Cortex of kidney (tissue), 1 donor: ENCODE measurements at places on chromosomes 6 and 20.

GRCh38 chr6:1917626-1918371, 308.1 kb downstream of the FOXC1 start:
- no peak for DNase-seq

- DNase-seq, result no peak
Measured at GRCh38 chr6:4637691-4638433, 138.3 kb upstream of the CDYL start.

- no peak for DNase-seq
Measured at GRCh38 chr6:43718387-43719105, 31.0 kb upstream of the MRPS18A start.

- no peak for DNase-seq
Measured at GRCh38 chr20:57851796-57852195, 142.0 kb upstream of the PMEPA1 start.

GRCh38 chr6:30075790-30076732, 492 bp upstream of the RNF39 start:
- no peak for DNase-seq

DNA sequence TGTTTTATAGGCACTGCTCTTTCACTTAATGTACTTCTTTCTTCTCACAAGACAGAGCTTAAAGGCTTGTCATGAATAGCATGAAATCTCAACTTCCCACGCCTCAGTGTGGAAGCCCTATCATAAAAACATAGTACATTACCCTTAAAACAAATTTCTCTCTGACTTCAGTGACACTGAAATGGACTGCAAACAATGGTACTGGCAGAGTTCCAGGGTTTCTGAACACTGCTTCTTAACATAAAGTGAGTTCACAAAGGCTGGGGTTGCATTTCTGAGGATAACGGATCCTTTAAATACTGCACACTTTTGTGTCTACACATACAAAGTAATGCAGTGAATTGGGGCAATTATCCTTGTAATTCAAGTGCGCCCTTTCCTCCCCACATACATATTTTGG, 32.3 kb upstream of the PLEKHG1 start:
- DNase-seq, result no peak
